T47D (cell line): ENCODE measurements at places on chromosomes 3 and 15.

GRCh38 chr3:123728014-123728413, 143.2 kb upstream of the HACD2 start:
- no peak for DNase-seq

- DNase-seq: no peak
Measured at GRCh38 chr3:145448436-145448835, 712.5 kb downstream of the PLOD2 start.

DNA sequence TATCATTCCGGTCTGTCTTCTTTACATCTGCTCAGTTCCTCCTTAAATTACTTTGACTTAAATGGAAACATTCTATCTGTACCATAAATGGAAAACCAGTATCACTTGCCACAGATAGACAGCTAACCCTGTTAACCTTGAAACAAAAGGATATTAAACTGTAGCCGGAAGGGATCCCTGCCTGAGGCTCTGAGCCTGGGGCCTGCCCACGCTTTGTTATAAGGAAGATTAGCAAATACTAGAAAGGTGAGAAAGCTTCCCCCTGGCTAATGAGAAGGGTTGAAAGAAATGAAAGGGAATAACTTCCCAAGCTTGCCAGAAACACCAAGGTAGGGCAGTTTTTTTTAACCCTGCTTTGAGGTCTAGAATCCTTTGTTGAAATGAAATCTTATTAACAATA, 927.6 kb downstream of the FHIT start:
- DNase-seq: no peak

DNA sequence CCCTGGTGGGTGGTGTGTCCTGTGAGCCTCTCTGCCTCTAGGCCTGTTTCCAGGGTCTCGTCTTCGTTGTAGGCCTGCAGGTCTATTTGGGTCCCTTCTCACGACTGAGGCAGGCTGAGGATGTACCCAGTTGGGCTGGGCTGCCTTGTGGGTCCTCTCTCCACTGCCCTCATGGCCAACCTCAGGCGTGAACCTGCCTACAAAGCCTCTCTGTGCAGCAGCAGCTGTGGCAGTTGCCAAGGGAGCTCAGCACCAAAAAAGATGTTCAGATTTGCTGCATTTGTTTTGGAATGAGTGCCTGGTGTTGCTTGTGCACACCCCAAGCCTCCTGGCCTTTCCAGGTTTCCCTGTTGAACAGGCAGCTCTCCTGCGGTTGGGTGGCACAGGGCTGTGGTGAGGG, 13.4 kb downstream of the KLF13 start:
- DNase-seq: no peak

- DNase-seq: no peak
Measured at GRCh38 chr15:83533410-83533962, 86.3 kb downstream of the SH3GL3 start.

- DNase-seq: no peak
Measured at GRCh38 chr3:96959474-96959873, 145.1 kb downstream of the EPHA6 start.

DNA sequence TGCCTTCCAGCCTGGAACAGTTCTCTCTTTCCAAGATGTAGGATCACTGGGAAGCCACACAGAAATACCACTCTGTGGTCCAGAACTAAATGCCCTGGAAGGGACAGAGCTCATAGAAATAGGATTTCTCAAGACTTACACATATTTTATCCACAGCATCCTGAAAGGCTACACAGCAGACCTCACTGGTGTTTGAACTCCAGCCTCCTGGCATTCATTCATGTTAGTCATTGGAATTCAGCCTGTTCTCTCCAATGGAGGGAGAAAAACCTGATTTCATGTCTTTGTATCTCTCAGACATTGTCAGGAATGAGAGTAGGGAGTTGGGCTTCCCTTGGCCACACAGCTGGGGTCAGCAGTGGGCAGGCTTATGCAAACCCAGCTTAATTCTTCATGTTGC, 121.1 kb upstream of the PPP2R3A start:
- DNase-seq: no peak

- DNase-seq: no peak
Measured at GRCh38 chr3:16897254-16897926, 12.6 kb downstream of the PLCL2 start.
